GM23338 (cell line): ENCODE measurements at places on chromosomes 2 and 18.

- DNase-seq, result no peak
Measured at GRCh38 chr2:221655300-221655699, 83.2 kb upstream of the EPHA4 start.

DNA sequence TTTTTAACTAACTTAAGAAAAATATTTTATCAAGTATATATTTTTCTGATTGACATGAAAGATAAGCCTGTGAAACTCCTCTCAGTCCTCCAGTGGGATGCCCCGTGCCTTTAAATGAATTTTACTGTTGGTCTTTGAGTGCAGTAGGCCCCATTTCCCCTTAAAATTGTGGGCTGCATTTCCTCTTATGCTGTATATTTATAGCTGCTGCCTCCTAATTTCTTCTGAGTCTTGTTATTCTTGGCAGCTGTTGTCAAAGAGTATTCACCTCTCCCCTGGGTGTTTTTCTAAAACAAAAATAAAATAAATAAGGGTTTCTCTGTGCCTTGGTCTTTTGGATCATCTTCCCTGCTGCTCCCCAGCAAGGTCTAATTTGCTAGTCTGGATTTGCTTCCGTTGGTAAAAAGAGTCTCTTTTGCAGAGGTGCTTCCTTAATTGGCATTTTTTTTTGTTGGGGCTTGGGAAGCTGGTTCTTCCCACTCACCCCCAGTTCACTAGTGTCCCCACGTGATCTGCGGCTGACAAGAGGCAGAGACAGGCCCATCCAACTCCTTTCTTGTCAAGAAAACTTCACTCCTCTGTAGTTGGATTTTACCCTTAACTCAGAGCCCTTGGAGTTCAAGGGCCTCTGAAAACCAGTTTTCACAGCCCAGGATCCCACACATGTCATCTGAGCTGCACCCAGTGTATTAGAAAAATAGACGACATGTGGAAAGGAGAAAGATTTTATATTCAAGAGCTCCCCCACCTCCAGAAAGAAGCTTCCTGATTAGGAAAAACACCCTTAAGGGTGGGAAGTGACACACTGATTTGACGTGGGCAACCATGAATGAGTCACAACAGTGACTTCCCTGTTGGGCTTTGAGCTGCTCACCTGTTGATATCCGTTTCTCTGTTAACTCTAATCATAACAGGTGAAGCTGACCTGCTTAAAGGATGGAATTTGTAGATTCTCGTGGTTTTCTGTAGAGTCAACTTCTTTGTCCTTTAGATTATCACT, 431.5 kb downstream of the DCDC2C start:
- DNase-seq, result no peak

DNA sequence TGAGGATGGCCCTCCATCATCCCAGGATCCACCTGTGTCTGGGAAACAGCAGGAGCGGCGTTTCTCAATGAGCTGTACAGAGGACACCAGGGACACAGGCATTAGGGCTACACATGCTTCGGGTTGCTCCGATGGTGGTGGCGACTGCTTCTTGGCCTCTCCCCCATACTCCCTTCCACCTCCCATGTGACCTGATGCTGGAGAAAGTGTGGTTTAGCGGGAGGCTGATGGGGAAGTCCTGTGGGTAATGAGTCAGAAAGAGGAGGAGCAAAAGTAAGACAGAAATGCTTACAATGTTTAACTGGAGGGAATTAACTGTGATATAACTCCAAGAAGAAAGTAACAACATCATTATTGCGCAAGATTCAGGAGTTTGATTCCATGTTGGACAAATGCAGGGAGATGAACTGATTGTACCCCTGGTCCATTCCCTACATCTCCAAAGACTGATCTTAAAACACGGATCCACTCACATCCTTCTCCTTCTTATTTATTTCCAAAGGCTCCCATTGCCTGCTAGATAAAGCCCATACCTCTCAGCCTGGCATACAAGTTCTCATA, 186.6 kb downstream of the NRP2 start:
- DNase-seq, result no peak

- DNase-seq, result no peak
Measured at GRCh38 chr2:28451793-28452533, 43.9 kb upstream of the PLB1 start.

DNA sequence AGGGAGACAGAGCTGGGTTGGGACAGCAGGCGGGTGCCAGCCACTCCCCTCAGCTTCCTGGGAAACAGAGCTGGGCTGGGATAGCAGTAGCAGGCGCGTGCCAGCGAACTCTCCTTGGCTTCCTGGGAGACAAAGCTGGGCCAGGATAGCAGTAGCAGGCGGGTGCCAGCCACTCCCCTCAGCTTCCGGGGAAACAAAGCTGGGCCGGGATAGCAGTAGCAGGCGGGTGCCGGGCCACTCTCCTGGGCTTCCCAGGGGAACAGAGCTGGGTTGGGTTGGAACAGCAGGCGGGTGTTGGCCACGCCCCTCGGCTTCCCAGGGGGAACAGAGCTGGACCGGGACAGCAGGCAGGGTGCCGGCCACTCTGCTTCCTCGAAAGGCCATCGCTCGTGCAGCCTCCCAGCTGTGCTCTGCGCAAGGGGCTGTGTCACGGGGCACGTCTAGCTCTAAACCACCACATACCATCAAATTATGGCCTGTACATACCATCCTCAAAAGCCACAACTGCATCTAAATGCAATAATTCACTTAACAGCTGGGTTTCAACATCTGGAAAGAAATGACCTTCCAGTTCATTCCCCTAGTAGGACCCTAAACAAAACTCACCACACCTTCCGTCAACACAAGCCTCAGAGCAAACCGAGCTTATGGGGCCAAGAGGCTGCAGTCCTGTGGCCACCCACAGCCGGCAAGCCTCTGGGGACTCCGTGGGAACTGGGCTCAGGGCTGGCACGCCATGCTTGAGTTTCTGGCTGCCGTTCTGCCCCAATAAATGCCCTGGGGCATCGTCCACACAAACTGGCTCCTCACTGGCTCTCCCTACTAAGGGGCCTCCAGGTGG, 228.3 kb downstream of the TWIST2 start:
- DNase-seq, result no peak

- DNase-seq, result no peak
Measured at GRCh38 chr2:239820836-239821693, 204.1 kb downstream of the NDUFA10 start.

DNA sequence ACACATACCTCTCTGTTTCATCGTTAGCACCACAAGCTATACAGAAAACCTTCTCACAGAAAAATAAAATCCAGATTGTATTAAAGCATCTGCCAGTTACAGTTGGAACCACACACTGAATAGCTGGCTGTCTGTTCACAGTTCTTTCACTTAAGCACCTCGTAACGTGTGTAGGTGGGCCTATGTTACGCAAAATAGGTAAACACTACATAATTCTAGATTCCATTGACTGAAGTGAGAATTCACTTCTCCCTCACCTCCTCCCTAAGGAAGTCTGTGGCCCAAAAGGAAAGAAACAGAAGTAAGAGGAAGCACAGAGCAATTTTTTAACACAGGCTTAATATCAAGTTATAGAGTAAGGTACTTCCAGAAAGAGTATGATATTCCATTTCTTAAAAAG, 24.9 kb downstream of the PELI1 start:
- no peak for DNase-seq
